ENCODE measurements at places on chromosomes 16 and 17.

DNA sequence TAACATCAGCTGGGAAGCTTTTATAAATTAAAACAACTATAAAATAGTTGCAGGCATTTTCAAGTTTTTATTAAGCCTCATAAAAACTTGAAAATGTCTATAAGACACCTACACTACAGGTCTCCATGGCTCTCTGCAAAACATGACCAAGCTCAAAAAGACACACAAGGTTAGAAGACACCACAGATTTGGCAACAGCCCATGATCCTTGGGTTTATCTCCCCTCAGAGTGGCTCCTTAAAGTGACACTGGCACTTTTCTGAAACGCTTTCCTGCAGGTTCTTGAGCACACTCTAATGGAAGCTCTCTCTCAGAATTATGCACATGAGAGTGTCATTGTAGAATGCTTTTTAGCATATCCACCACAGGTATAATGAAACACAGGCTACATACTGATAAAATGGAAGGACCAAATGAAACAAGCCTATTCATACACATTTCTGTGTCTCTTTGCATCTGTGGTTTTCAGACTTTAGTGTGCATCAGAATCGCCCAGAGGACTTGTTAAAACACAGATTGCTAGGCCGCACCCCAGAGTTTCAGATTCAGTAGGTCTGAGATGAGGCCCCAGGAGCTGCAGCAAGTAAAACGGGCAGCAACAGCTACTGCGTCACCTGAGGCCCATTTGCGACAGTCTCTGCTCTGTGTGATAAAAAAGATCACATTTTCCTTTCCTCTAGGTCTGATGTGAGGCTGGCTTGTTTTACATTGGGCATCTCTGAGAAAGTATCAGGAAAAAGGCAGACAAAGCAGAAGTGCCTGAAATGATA lies 75.0 kb upstream of the WSB1 start:
- DNase-seq, result no peak

DNA sequence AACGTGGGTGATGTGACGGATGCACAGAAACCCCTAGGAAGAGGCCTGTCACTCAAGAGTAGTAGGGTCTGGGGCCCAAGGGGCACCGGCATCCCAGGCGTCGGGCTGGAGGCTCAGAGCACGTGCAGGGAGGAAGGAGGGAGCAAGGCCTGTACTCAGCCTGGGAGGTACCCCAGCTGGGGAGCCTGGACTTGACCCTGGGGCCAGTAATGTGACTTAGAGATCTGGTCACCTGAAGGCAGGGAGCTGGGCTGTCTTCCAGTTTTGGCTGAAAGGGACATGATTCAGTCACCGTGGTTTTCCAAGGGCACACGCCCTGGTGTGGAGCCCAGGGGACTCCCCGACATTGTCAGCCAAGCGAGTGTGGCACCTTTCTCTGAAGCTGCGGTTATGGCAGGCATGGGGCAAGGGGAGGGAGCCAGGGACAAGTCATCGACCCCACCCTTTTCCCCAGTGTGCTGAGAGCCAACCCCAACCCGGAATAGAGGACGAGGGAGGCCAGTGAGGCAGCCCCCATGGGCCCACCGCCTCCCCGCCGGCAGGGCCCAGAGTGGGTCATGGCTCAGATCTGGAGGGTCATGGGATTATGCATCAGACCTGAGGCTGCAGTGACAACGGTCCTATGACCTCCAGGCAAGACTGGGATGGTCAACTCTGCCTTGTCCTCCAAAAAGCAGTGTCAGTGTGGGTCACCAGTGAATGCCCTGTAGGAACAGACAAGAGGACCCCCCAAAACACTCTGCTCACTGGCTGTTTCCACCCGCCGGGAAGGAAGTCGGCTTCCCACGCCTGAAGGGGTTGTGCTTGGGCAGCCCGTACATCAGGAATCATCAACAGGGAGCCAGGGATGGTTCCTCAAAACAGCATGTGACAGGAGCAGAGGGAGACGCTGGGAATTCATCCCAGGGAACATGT lies 41.9 kb downstream of the MEAK7 start:
- DNase-seq, result no peak

GRCh38 chr16:83661656-83662055 lies 146.1 kb upstream of the HSBP1 start:
- no peak for DNase-seq

GRCh38 chr16:18050234-18050633 lies 286.3 kb downstream of the NPIPA8 start:
- DNase-seq, result no peak

GRCh38 chr17:17928398-17929287 lies 43.6 kb downstream of the TOM1L2 start:
- DNase-seq, result no peak

- DNase-seq, result no peak
Observed at GRCh38 chr16:11748404-11749254, 6.0 kb upstream of the TXNDC11 start.

GRCh38 chr17:54900457-54901229 lies at the start of gene TOM1L1:
TOM1L1 (plus strand) TSS chr17:54900852; CDS start chr17:54900866, 14 bp downstream.
- DNase-seq, result no peak

DNA sequence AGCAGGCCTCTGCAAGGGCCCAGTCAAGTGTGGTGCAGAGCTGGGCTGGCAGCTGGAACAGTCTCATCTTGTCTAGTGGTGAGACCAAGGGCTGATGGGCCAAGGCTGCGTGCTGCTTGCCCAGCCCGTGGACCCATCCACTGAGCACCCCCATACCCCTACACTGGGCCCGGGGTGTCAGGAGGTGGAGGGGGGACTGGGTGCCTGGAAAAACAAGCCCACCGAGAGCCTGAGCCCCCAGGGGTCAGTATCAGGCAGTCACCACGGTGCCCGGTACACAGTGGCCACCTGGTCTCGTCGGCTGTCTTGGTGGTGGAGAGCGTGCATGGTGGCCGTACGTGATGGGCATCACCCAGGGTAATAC lies 238.3 kb downstream of the SEC14L1 start:
- no peak for DNase-seq

GRCh38 chr16:30485818-30486436 lies 13.4 kb downstream of the ITGAL start:
- no peak for DNase-seq

GRCh38 chr16:51538707-51539498 lies 387.8 kb upstream of the SALL1 start:
- DNase-seq, result no peak

- no peak for DNase-seq
Observed at GRCh38 chr17:80596760-80597608, 52.3 kb downstream of the RPTOR start.

DNA sequence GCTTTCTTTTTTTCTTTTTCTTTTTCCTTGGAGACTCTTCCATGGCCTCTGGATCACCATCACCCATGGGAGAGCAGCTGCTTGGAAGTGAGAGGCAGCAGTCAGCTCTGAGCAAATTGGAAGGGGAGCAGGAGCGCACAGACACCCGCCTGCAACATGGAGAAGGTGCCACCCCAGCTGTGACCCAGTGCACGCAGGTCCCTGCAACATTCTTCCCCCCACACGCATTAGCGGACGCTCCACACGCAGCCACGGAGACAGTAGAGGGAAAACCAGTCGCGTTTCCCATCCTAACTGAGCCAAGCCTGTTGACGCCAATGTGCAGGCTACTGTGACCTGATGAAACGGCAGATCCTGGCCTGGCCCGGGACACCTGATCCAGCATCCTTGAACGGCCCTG lies 20.4 kb upstream of the CYTH1 start:
- no peak for DNase-seq

DNA sequence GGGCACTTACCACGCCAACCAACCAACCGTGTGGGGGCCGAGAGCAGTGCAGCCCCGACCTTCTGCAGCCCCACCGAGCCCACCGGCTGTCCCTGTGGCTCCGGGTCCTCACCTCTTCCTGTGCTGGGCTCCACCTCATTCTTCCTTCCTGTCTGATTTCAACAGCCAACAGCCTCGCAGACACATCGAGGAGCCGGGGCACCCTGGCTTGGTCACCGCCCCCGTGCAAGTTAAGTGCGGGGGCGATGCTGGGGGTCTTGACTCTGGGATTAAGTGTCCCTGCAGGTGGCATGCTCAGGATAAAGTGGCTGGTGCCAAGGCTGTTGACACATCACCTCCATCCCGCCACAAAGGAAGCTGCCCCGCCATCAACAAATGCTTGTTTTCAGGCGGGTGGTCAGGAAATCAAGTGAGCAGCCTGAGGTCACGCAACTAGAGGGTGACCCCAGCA lies at the start of gene NLRC3:
TSS of gene NLRC3 (minus strand) at position 102 of the 451 bp plus-strand sequence. CDS start 12,367 bp downstream, outside the sequence.
- no peak for DNase-seq

DNA sequence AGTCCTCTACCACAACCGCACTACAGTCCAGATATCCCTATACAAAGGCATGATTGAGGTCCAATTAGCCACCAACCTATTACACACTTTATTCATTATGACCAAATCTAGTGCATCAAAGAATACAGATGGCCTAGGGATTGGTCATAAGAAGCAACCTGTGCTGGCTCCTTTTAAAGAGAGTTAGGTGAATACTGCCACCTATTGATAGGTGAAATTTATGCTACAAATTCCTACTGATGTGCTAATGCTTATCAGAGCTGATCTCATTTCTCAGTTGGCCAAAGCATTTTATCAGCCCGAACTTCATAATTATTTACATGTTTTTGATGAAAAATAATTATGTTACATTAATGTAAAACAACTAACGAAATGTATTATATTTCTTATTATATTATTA lies 166.3 kb downstream of the ANKFN1 start:
- no peak for DNase-seq

- no peak for DNase-seq
Observed at GRCh38 chr16:10897134-10897533, 20.1 kb downstream of the CIITA start.

DNA sequence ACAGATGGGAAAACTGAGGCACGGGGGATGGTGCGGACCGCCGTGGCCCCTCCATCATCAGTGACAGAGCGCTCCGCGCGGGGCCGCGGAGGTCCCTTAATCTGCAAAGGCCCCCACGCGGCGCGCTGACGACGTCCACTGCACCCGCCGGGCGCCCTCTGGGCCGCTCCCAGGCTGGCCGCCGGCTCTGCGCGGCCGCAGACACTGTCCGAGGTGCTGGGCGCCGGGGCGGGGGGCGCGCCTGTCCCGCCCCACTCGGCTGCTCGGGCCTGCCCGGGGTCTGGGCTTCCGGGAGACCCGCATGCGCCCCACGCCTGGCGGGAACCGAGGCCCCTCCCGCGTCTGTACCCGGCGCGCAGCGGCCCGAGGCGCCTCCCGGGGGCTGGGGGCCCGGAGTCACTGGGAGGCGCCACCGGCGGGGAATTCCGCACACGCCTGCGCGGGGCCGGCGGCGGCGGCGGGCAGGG lies 550 bp upstream of the RNF213 start:
- DNase-seq, result peak; percentile 48

DNA sequence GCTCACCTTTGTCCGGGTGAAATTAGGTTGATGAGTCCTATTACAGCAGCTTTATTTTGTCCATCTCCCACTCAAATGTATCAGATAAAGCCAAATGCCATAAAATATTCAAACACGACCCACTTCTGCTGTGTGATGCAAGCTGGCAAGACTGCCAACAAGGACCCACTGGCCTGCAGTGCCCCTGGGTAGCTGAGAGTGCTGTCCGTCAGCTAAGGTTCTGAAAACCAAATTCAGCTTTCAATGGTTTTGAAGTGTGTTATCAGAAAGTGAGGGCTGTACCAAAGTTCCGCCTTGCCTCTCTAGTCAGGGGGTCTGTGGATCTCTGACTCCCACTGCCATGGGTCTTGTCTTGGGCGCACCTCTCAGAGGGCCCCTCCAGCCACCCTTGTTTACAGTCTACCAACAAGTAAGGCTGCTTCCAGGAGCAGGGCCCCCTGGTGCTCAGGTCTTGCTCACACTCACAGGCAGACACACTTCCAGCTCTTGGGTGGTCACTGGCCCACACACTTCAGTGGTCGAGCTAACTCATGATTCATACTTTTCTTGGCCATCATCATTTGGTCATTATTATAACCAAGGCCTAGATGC lies 10.5 kb upstream of the CCDC182 start:
- no peak for DNase-seq

- no peak for DNase-seq
Observed at GRCh38 chr16:23907903-23908302, 72.1 kb downstream of the PRKCB start.

GRCh38 chr16:79042886-79043285 lies 557.7 kb downstream of the MAF start:
- DNase-seq, result no peak

- DNase-seq, result no peak
Observed at GRCh38 chr17:78117027-78117981, 11.3 kb downstream of the TMC6 start.

Measured in bone marrow (tissue), 2 donors.